ENCODE measurements at places on chromosomes 6 and 20. TPM values are rescaled to one million over a fixed set of nuclear protein-coding genes. Genes with fewer than 3 reads are reported as not detected.

The TPMT gene
- total RNA-seq, result 14.4 TPM

The HLA-DMB gene
- 4.9 TPM for total RNA-seq

The VWA7 gene
- total RNA-seq, result 0.88 TPM

The SLC22A2 gene
- total RNA-seq, result 1.3 TPM

The CALHM5 gene
- total RNA-seq, result 3.4 TPM

The LTB gene
- total RNA-seq, result 1.4 TPM

The WFDC10B gene
- total RNA-seq, result not detected

The TBX18 gene
- total RNA-seq, result 38.1 TPM

The CCHCR1 gene
- 15.3 TPM for total RNA-seq

The KHDRBS2 gene
- total RNA-seq, result 21.8 TPM

The CTAGE9 gene
- not detected for total RNA-seq

The PGC gene
- not detected for total RNA-seq

The ASCC3 gene
- 49.8 TPM for total RNA-seq

The GLP1R gene
- 0.88 TPM for total RNA-seq

The PRSS35 gene
- total RNA-seq, result 153 TPM

The CDSN gene
- total RNA-seq, result not detected

The MDN1 gene
- total RNA-seq, result 35.3 TPM

All from camera-type eye (tissue), 1 donor.